ENCODE measurements at places on chromosomes 3 and 15.

GRCh38 chr3:194884649-194885315 is 199.1 kb downstream of the FAM43A start:
- DNase-seq = no peak

DNA sequence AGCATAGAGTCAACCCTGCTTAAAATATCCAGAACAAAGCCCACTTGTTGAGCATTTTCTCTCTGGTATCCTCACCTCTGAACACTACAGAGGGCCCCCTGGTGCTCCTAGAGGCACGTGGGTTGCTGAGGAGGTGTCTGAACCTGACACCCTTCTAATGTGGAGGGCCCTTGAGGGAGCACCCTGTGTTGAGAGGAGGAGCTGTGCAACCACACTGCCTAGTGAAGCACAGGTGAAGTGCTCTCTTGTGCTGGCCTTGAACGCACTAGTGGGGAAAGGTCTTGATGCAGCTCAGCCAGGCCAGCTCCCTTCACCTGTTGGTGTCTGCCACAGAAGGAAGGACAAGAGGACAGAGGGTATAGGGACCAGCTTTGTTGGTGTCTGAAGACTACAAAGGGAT is 51.9 kb downstream of the CCK start:
- DNase-seq = no peak

GRCh38 chr3:140180603-140181002 is 245.6 kb downstream of the CLSTN2 start:
- DNase-seq = no peak

GRCh38 chr3:111072031-111072921 is 660 bp downstream of the NECTIN3 start:
- no peak for DNase-seq

- no peak for DNase-seq
Measured at GRCh38 chr3:109853077-109853731, 515.9 kb upstream of the DPPA4 start.

GRCh38 chr15:44712346-44713005 is 1.2 kb downstream of the B2M start:
- no peak for DNase-seq

- DNase-seq = no peak
Measured at GRCh38 chr3:37823189-37823588, 38.5 kb upstream of the CTDSPL start.

DNA sequence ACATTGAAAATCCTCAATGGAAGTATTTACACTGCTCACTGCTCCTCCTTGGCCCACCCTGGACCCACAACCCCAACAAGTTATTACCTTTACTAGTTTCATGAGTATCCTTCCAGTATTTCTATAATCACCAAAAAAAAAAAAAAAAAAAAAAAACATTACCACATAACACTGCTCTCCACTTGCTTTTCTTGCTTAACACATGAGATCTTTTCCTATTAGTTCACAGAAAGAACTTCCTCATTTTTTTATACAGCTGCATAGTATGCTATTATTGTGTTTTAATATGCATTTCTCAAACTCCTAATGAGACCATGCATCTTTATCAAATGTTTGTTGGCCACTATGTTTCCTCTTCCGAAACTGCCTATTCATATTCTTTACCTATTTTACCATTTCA is 14.6 kb downstream of the GABPB1 start:
- DNase-seq = no peak

- no peak for DNase-seq
Measured at GRCh38 chr15:31367021-31367729, 40.5 kb downstream of the KLF13 start.

DNA sequence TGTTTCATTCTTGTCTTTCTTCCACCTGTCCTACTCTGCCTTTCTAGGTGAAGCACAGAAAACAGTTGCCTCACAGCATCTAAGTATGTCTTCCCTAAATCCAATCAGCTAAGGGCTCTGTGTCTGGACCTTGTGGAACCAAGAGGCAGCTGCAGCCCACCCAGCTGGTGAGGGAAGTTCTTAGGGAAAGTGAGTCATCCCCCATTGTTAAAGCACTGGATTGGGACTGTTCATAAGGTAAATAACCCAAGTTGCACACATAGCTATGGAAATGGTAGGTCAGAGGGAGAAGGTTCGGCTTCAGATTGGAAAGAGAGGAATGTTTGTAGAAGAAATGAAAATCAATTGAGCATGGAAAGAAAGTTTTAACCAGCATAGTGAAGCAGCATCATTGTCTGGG is 18.0 kb upstream of the ARNT2 start:
- DNase-seq = no peak

- no peak for DNase-seq
Measured at GRCh38 chr3:126407412-126408044, 12.8 kb downstream of the CFAP100 start.

GRCh38 chr3:59677747-59678702 is 628.2 kb upstream of the CFAP20DC start:
- no peak for DNase-seq

DNA sequence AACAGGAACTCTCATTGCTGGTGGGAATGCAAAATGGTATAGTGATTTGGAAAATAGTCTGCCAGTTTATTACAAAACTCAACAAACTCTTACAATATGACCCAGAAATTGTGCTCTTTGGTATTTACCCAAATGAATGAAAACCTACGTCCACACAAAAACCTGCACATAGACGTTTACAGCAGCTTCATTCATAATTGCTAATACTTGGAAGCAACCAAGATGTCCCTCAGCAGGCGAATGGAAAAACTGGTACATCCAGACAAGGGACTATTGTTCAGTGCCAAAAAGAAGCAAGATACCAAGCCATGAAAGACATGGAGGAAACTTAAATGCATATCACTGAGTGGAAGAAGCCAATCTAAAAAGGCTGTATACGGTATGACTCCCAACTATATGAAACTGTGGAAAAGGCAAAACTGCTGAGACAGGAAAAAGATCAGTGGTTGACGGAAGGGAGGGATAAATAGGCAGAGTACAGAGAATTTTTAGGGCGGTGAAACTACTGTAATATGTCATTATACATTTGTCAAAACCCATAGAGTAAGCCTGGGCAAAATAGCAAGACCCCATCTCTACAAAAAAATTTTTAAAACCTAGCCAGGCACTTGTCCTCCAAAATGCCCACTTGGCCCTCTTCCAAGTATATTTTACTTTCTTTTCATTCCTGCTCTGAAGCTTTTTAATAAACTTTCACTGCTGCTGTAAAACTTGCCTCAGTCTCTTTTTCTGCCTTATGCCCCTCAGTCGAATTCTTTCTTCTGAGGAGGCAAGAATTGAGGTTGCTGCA is 4.9 kb upstream of the MKRN2OS start:
- no peak for DNase-seq

GRCh38 chr15:43483297-43484128 is 9.4 kb downstream of the TP53BP1 start:
- DNase-seq = no peak

GRCh38 chr15:85407421-85408269 is 27.2 kb downstream of the AKAP13 start:
- DNase-seq = no peak

GRCh38 chr3:72579191-72579580 is 269.1 kb downstream of the SHQ1 start:
- DNase-seq = no peak

DNA sequence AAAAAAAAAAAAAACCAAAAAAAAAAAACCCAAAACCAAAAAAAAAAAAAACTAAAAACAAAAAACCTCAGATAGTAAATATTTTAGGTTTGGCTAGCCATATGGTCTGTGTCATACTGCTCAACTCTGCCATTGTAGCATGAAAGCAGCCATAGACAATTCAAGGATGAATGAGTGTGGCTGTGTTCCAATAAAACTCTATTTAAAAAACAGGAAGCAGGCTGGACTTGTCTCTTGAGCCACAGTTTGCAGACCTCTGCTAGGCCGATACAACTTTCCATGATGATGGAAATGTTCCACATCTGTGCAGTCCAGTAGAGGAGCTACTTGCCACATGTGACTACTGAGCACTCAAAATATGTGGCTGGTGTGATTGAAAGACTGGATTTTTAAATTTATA is 11.1 kb downstream of the EFCAB12 start:
- no peak for DNase-seq

DNA sequence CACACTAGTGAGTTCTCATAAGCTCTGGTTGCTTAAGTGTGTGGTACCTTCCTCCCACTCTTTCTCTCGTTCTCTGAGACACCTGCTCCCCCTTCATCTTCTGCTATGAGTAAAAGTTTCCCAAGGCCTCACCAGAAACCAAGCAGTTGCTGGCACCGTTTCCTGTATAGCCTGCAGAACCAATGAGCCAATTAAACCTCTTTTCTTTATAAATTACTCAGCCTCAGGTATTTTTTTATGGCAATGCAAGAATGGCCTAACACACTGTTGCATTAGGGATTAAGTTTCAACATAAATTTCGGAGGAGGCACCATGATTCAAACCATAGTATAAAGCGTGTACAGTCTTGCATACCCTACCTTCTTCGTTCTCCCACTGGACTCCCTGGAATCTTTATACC is 252.3 kb upstream of the CHRM5 start:
- DNase-seq = no peak

DNA sequence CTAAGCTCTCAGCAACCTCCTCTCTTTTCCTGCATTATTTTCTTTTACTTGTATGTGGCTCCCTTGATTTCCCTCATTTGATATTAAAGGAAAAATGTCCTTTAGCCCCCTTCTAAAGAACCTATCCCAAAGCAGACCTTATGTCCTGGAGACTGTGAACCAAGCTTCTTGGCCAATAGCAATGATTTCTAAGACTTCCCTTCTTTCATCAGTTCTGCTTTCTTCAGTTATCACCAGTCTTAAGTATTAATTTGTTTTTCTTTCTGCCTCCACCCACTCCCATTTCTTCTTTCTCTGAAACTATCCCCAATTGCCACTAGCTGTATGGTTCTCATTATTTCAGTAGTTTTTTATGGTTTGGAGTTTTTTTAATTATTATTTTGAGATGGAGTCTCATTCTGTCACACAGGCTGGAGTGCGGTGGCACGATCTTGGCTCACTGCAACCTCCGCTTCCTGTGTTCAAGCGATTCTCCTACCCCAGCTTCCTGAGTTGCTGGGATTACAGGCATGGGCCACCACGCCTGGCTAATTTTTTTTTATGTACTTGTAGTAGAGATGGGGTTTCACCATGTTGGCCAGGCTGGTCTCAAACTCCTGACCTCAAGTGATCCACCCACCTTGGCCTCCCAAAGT is 12.1 kb downstream of the TMOD3 start:
- DNase-seq = no peak

DNA sequence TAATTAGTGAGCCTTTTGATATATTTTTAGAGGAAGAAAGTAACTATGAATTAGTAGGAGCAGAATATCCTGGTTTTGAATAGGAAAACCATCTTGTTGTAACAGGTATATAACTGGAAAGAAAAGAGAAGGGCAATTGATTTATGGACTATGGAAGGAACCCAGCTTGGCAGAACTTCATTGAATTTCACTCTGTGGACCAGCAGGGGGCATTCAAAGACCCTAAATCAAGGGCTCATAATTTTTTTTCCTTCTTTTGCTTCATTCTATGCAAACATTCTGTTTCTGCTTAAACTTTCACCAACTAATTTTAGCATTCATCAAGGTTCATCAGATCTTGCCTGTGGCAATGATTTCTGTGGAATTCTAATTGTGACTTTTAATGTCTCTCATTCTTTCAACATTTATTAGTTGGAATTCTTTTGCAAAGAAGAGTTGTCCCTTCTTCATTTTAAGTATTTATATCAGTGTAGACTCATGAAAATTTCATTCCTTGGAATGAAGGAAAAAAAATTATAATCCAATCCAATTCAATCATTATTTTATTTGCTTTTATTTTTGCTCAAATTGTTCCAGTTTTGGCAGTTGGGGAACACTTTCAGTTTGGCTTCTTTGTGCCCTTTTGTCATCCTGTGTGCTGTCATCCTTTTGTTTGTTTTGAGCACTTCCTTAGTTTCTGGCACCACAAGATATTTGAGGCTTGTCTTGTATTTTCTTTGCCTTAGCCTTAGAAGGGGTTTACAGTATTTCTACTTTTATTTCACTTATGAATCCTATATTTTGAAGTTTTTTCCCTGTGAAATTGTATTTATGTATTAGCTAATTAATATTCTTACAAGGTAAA is 30.4 kb downstream of the NXPE3 start:
- no peak for DNase-seq

DNA sequence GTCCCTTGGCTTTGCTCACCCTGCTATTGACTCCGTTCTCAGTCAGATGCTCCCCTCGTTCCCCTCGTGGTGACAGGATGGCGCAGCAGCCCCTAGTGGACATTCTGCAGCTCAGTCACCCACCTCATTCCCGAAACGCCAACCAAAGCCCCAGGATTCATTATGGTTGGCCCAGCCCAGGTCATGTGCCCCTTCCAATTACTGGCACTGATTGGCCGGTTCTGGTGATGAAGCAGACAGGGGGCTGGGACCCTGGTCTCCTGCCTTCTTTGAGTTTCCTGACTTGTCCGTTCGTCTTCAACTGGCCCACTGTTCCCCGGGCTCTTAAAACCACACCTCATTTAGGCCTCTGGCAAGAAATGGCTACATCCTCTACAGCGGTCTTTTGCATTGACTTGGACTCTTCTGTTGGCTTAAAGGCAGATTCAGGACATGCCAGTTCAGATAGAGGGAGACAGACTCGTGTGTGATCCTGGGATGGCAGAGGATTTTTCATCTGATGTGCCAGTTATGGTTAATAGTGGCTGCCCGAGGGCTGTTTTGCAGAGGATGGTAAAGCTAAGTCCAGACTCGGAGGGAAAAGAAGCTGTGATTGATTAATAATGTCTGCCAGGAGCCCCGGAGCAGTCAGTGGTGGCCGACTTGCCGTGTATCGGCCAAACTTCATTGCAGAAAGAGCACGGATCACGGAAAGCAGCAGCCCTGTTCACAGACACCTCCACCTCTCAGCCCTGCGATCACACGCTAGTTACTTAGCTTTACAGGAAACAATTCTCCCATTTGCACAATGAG is 37.8 kb downstream of the LSM3 start:
- no peak for DNase-seq

- no peak for DNase-seq
Measured at GRCh38 chr3:123331651-123332050, 117.2 kb downstream of the ADCY5 start.

DNA sequence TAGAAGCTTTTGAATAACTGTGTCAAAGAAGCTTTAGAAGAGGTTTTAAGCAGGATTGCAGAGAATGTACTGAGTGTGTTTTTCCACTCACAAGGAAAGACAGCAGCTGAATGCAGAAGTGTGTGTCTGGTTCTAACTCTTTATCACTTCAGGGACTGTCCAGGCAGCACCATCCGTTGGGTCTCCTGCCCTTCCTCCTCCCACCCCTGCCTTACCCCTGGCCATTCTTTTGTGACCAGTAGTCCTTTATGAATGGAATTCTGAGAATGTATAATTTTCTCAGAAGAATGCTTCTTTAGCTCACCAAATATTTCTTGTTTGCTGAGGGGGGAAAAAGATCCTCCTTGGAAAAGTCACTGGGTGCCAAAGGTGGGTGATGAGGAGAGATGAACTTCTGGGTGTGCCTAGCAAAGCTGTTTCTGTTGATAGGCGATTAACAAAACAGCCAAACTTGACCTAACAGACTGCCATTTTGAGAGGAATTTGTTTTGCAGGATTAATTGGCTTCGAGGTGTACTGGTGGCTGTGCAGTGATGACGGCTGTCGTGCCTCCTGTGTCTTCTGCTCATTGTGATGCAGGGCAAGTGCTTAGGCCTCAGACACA is 70.9 kb downstream of the IGF1R start:
- no peak for DNase-seq

- no peak for DNase-seq
Measured at GRCh38 chr15:98855067-98855814, 152.4 kb downstream of the PGPEP1L start.
